T1000 (cell line): ENCODE measurements at places on chromosomes 6 and 20.

DNA sequence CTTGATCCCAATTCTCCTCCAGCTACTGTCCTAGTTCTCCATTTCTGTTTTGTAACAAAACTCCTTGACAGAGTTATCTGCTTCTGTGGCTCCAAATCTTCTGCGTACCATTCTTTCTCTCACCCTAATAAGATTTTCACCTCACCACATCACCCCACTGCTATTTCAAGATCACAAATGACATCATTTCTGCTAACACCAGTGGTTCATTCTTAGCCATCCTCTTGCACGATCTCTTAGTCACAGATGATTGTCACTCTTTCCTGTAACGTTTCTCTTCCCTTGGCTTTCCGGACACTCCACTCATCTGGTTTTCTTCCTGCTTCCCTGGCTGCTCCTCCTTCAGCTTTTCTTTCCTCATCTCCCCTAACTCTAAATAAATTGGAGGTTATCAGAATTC, 56.8 kb upstream of the FABP7 start:
- no peak for DNase-seq

- peak; percentile 65 for DNase-seq
Observed at GRCh38 chr6:97524811-97525210, 241.8 kb upstream of the MMS22L start.

DNA sequence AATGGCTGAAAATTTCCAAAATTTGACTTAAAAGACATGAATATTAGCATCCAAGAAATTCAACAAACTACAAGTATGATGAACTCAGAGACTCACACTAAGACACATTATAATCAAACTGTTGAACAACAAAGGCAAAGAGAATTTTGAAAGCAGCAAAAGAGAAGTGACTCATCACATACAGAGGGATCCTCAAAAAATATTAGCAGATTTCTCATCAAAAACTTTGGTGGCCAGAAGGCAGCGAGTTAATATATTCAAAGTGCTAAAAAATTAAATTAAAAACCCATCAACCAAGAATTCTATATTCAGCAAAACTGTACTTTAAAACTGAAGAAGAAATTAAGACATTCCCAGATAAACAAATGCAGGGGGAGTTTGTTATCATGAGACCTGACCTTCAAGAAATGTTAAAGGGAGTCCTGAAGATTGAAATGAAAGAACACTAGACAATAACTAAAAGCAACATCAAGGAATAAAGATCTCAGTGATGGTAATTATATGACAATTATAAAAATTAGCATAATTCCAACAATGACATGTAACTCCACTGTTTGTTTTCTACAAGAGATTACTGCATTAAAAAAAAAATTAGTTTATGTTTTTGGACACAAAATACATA, 150.0 kb downstream of the RNASET2 start:
- DNase-seq = no peak

GRCh38 chr6:161740486-161740885, 466.6 kb upstream of the AGPAT4 start:
- no peak for DNase-seq

DNA sequence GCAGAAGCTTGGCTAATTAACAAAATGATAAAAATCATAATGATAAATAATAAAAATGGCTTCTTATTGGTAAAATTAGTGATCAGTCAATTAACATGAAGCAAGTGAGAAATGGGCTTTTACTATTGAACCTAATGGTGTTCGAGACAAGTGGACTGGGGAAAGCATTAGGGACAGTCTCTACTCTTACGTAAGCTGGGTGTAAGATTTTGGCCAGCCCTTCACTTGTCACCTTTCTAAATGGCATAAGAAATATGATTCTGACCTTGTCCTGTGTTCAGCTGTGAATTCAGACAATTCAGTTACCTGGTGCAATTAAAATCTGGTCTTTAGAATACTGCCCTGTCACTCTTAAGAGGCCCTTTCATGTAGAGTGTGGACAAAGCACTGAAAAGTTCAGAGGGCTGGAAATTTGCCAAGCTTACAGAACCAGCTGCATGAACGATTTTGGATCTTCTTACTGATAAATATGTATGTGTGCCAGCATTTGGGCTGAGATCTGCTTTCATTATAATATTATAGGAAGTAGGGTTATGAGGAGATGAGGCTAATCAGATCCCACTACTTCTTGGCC, 115.9 kb downstream of the QRSL1 start:
- DNase-seq = no peak

DNA sequence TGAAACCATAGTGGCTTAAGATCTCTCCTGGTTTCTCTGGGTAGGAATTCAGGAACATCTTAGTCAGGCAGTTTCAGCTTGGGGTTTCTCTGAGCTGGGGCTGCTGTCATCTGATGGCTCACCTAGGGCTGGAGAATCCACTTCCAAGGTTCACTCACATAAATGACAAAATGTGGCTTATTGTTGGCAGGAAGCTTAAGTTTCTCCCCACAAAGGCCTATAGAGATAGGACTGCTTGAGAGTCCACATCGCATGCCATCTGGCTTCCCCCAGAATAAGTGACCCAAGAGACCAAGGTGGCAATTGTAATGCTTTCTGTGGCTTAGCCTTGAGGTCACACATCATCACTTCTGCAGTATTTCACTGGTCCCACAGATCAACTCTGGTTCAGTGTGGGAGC, 131.4 kb downstream of the EDN1 start:
- DNase-seq = no peak

- no peak for DNase-seq
Observed at GRCh38 chr6:166551754-166552495, 34.6 kb downstream of the RAMACL start.

- DNase-seq = no peak
Observed at GRCh38 chr6:2729921-2730320, 20.8 kb downstream of the MYLK4 start.

GRCh38 chr6:157714153-157714490, 108.9 kb upstream of the SNX9 start:
- no peak for DNase-seq

DNA sequence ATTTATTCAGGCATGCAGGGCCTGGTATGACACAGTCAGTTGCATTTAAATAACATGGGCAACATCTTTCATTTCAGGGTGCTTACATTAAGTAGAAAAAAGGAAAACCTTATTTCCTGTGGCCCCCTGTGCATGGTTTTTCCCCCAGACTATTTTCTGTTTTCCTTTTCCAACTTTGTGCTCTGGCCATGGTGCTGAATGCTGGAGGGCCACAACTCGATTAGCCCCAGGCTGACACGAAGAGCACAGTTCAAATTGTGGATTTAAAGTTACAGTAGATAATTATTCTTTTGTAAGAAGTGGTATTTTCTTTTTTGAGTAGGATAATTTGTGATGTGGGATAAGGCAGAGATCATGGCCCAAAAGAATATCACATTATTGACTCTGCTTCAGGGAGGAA, 332.0 kb downstream of the HAO1 start:
- no peak for DNase-seq

- no peak for DNase-seq
Observed at GRCh38 chr6:28215425-28215824, 9.7 kb upstream of the ZSCAN9 start.

DNA sequence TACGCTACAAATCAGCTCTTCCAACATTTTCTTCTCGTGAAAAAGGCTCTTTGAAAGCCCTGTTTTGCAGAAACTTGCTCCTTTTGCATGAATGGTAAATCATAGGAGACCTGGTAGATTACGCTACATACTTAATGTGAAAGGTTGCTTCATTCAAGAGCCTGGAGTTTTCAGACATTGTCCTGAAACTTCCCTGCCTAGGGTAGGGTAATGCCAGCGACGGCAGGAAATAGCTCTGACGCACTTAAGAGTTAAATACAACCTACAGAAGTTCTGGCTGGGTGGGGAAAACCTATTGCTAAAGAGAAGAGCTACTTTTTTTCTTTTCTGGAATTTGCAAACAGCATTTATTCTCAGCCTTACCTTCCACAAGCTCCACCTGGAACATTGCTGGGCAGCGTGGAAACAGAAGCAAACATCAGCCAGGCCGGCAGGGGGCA, 144.5 kb downstream of the LPA start:
- no peak for DNase-seq

DNA sequence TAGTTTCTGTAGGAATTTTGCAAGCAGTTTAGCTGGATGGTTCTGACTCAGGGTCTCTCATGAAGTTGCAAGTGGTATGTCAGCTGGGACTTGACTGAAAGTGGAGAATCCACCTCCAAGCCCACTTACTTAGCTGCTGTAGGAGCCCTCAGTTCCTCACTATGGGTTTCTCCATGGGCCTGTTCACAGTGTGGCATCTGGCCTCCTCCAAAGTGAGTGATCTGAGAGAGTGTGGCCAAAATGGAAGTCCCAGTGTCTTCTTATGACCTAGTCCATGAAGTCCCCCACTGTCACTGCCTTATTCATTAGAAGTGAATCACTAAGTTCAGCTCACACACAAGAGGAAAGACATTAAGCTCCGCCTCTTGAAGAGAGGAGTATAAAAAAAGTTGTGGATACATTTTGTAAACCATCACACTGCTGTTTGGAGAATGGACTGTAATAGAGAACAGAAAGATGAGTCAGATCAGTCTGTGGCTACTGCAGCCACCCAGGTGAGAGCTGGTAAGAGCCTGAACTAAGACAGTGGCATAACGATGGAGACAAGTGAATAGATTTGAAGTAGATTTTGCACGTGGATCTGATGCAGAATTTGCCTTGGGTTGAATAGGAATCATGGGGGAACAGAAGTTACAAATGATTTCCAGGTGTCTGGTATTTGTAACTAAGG, 4.9 kb upstream of the NELFCD start:
- no peak for DNase-seq

DNA sequence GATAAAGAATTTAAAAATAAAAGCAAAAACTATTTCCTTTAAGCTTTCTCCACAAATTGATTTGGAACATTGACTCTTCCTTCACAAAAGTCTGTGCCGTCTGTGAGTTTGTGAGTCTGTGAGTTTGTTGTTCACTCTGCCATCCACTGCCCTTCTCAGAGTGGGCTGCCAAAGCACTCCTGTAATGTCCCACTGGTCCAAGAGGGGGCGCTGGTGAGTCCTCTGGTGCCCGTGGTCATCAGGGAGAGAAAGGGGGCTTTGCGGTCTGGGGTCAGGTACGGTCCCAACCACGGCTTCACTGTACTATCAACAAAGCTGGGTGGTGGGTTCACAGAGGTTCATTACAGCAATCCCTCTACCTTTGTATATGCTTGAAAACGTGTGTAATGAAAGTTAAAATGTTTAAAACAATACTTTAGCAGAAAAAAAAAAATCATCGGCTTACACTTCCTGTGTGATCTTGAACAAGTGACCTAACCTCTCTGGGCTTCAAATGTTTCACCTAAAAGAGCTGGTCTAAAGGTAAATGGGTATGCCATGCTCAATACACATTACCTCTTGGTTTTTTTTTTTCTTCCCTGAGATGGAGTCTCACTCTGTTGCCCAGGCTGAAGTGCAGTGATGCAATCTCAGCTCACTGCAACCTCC, 5.6 kb upstream of the ANKRD60 start:
- no peak for DNase-seq

- peak; percentile 15 for DNase-seq
Observed at GRCh38 chr6:118650582-118651281, 659 bp downstream of the CEP85L start.

DNA sequence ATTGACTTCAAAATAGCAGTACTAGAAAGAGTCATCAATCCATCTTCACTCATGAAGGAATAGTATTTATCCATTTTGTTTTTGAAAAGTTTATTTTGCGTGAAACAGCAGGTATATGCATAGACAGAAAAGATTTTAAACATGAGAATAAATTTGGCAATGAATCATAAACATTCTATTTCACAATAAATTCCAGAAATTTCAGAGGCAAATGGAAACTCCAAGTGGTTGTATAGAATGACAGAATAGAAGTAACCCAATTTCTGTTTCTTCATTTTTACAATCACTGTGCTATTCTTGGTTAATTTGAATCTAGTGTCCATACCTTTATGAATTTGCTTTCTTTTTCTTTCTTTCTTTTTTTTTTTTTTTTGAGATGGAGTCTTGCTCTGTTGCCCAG, 173.0 kb upstream of the ECI2 start:
- DNase-seq = no peak

GRCh38 chr6:128172752-128173682, 272.2 kb upstream of the THEMIS start:
- DNase-seq = no peak

DNA sequence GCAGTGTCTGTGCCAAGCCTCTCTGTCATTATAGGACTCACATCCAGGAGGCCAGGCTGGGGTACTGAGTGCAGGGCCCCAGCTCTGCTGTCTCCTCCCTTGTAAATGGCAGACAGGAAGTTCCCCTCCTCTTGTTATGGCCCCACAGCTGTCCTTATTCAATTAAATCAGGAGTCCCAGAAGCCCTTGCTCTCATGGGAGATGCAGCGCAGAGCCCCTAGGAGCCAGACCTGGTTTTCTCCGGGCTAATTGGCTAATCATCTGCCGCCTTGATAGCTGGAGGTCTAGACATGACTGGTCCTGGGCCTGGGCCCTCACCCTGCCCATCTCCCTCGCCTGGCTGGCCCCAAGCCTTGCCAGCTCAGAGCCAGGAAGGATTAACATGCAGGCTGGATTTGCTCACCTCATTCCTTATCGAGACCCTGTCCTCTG, 172.0 kb downstream of the VEGFA start:
- DNase-seq = no peak

- DNase-seq = no peak
Observed at GRCh38 chr20:2000285-2000684, 6.4 kb upstream of the PDYN start.

GRCh38 chr20:35967979-35968640, at the start of gene CNBD2:
TSS of gene CNBD2 (plus strand) at chr20:35968590. CDS start at chr20:35968763, 173 bp downstream.
- DNase-seq = no peak

GRCh38 chr6:127878115-127878514, 22.7 kb downstream of the THEMIS start:
- DNase-seq = no peak

GRCh38 chr20:10511509-10512251, 76.6 kb downstream of the SLX4IP start:
- DNase-seq = peak; percentile 73

GRCh38 chr6:37516076-37516919, 16.6 kb upstream of the CCDC167 start:
- peak; percentile 27 for DNase-seq

- DNase-seq = no peak
Observed at GRCh38 chr6:144559865-144560593, 274.9 kb downstream of the UTRN start.
